ENCODE measurements at places on chromosomes 12 and 14.

GRCh38 chr12:54692353-54692752, 44.2 kb upstream of the DCD start:
- DNase-seq = no peak

- DNase-seq = no peak
Observed at GRCh38 chr14:82224610-82225009, 691.0 kb upstream of the SEL1L start.

DNA sequence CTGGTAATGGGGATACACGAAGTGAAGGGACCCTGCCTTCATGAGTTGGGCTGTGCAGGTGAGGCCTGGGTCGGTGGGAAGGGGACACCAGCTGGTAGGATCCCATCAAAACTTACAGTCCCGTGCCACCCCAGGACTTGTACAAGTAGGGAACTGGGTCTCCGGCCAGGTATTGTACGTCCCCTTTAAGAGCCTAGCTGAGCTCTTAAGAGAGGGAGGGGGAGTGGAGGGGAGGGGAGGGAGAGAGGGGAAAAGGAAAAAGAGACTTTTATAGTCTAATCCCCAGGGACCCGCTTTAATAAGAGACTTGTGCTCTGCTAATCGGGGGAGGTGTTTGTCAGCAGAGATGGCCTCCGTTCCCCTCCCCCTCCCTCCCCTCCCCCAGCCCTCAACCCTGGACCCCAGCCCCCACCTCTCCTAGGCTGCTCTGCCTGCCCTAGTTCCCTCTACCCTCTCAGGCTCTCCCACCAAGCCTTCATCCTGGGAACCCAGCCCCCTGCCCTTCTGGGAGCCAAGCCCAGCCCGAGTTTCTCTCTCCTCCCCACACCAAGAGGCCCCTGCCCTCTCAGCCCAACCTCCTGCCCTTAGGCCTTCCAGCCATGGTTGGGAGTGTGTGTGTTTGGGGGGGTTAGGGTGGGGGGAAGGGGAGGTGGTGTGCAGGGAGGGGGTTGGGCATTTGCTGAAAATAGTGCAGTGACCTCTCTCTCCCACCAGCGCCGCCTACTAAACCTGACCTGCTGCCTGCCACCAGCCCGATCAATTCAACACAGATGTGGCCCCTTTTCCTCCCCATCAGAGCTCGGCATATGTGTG, 2.6 kb downstream of the GDF11 start:
- no peak for DNase-seq

GRCh38 chr14:77920312-77920711, 120.4 kb downstream of the ADCK1 start:
- DNase-seq = no peak

DNA sequence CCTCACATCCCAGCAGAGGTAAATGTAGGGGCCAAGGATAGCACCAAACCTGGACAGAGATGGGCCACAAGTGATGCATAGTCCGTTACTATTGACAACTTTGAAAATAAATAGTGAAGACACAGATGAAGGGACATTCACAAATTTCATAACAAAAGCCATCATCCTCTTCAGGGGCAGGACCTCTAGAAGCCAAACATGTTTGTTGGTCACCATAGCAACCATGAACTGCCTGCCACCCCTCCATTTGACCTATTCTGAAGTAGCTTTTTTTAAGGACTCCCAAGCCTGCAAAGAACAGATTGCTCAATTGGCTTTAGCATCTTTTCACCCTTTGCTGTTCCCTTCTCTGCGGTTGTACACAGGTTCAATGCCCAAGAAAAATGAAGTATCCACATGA, 35.7 kb upstream of the MDM1 start:
- DNase-seq = no peak

GRCh38 chr12:66803930-66804329, 125.1 kb upstream of the GRIP1 start:
- DNase-seq = no peak
